NCI-H1930 (cell line): ENCODE measurements at places on chromosomes 16 and 17.

GRCh38 chr17:55427587-55427882 lies 5.9 kb upstream of the MMD start:
- DNase-seq, result no peak

GRCh38 chr17:28326114-28326513 lies 7.1 kb downstream of the TMEM97 start:
- no peak for DNase-seq

GRCh38 chr17:37490638-37491614 lies 1.2 kb downstream of the DUSP14 start:
- DNase-seq, result no peak

GRCh38 chr16:73176577-73177013 lies 128.7 kb upstream of the ZFHX3 start:
- no peak for DNase-seq
